ENCODE measurements at places on chromosomes 7 and 10.
A peak's percentile ranks its signal among the peaks of the same experiment; 100 is the strongest.

DNA sequence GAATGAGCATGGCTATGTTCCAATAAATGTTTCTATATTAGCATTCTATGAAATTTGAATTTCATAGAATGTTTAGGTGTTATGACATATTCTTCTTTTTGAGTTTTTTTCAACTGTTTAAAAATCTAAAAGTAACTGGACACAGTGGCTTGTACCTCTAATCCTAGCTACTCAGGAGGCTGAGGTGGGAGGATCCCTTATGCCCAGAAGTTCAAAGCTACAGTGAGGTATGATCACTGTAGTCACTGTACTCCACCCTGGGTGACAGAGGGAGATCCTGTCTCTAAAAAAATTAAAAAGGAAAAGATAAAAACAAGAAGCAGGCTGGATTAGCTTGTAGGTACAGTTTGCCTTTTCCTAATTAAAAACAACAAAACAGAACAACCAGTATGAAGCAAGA, 95.1 kb downstream of the NRBF2 start:
- DNase-seq, result no peak

DNA sequence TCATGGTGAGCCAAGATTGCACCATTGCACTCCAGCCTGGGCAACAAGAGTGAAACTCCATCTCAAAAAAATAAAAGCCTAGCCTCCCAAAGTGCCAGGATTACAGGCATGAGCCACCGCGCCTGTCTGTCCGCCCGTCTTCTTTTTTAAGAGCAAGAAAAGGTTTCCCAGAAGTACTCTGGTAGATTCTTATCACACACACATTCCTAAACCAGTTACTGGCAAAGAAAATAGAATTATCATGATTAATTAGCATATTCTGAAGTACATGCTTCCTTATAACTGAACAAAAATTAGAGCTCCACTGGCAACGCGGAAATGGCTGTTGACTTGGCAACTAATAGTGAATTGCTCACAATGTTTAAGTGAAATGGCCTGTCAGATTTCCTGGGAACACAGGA, 87.0 kb downstream of the ADK start:
- DNase-seq, result no peak

DNA sequence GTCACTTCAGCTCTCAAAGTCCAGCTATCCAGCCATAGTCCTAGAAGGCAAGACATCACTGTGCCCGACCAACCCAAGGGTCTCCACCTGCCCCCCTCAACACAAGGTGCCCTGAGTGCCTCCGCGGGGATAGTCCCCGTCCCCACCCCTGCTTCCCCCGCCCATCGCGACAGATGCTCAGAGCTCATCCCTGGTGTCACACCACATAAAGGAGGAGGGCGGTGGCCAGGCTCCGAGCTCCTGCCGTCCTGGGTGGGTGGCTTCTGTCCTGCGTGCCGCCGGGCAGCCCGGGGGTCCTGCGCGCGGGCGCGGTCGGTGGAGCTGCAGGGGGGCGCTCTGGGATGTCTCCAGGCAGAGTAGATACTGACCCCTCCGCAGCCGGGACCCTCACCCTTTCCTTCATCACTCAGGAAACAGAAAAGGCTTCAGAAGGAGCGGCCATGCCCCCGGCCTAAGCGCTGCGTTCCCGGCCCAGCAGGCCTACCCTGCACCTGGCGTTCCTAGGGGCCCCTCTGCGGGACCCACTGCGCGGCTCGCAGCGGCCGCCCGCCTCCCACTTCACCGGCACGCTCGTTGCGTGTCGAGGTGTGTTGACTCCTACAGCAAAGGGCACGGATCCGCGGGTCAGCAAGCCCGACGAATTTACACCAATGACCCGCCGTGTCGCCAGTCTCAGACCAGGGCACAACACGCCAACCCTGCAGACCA, 53.4 kb downstream of the ALOX5 start:
- DNase-seq, result no peak

DNA sequence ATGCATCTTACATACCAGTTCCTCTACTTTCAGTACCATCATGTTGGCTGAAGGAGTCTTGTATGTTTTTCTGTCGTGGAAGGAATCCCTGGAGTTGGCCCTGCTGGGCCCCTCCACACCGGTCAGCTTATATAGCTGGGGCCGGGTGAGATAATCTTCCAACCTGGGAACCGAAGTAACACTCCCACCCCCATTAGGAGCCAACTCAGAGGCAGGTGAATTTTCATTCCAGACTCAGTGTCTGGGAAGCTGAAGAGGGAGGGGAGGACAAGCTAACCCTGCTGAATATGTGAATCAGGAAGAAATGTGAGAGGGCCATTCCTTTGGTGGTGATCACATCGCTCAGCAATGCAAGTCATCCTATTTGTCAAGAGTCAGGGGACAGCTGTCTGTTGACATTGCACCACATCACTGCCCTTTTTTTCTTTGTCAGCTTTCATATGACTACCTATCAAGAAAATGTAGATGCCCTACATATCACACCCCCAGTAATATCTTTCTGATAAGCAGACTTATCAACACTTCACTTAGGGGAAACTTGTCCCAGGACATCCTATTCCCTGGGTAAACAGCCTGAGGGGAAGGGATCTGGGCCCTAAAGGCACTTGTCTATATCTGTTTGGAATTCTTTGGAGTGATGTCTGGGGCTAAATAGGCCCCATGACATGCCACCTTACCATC, at the start of gene ANKRD1:
TSS of gene ANKRD1 (minus strand) at position 102 of the 681 bp plus-strand sequence. CDS start at position 42, 60 bp downstream.
- no peak for DNase-seq

DNA sequence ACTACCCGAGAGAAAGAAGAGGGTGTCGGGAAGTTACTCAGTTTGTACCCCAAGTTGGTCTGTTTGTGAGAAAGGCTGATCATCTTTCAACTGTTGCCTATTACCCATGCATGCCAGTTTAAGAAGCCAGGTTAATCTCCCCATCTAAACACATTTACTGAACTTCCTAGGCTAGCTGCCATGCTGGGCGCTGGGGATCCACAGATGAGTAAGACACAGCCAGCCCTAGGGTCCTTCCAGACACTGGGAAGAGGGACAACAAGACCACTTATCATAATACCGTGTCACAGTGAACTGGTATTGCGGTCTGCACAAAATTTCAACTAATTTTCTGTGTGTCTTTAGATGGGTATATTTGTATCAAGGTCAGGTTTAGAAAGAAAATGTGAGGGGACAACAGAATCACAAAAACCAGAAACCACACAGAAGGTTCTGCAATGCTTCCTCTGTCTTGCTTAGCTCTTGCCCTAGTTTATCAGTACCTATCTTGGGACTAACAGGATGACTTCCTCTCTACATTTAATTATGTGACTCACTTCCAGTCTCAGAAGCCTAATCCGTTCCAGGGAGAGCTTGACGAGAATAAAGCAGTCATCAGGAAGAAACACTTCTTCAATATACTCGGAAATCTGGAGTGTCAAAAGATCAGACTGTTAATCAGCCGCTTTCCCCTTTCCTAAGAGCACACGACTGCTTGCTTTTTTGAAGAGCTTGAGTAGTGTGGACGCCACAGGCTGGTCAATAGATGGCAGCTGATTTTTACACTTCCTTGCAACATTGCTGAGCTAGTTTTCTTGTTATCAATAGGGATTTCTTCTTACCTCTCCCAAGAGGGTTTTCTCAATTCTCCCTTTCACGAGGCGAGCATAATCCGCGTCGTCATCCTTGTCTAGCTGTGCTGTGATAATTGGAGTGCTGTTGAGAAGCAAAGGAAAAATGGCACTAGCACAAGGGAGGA, 45.7 kb downstream of the POLR3A start:
- no peak for DNase-seq

- DNase-seq, result no peak
Observed at GRCh38 chr7:21044384-21044783, 257.7 kb upstream of the SP8 start.

DNA sequence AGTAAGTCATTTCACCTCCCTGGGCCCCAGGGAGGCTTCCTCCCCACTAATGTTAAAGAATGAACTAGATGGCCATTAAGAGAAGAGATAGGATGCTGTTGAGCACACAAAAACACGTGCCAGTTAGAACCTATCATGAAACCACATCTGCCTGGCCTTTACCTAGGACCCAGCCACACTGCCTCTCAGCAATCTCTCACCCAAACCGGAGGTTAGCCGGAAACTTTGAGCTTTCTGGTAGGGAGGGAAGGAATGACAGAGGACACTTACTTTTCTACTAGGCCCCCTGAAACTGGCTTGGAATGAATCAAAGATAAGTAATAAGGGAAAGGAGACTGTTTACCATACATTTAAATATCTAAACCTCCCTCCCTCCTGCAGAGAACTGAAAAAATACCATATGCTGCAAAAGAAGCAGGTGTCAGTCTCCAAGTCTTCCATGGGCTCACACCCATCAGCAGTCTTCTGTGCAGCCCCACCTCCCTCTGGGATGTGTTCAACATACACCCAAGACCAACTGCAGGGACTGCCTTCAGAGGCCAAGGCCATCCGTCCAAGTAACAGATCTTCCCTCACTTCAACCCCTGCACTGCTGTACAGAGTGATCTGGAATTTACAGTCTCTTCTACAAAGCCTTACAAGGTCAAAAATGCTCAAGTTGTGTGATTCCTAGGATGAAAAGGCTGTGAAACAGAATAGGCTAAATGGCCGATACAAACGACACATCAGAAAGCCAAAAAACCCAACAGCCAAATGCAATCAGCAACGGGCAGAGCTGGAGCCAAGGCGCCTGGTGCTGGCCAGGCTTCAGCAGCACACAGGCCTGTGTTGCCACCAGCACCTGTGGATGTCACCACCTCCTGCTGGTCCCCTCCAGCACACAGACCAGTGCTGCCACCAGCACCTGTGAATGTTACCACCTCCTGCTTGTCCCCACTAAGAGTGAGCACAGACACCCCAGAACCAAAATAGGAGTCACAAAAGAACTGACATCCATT, 42.4 kb downstream of the SORBS1 start:
- DNase-seq, result no peak

DNA sequence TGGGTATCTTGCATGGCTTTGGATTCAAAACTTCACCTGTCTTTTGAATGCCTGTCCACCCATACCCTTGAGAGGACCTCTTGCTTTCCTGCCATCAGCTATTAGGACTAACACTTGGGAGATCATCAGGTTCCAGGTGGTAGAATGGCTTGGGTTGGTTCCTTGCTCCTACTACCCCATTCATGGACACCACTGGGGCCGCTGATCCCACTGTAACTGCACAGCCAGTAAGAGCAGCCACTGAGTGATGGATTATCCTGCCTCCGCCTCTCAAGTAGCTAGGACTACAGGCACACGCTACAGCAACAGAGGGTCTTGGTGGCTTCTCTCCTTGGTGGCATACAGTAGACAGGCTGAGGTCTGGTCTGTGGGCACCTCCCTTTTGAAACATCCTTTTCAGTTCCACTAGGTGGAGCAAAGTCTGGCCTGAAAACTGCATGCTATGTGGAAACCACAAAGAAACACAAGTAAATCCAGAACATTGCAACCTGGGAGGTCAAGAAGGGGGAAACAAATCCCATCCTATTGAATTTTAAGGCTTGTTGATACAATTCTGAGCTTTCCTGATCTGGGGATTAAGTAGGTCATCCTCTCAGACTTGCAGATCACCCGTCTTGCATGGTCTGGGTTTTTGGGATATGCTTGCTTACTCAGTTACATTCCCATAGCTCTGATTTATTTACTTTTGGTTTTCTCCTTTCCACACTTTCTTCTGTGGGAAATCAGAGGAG, 9.4 kb downstream of the WBP1L start:
- DNase-seq, result peak; percentile 63

- DNase-seq, result no peak
Observed at GRCh38 chr10:61941202-61941681, 39.7 kb downstream of the ARID5B start.

- no peak for DNase-seq
Observed at GRCh38 chr10:63143987-63144386, 10.9 kb downstream of the NRBF2 start.

- no peak for DNase-seq
Observed at GRCh38 chr7:135936497-135937217, 40.5 kb downstream of the MTPN start.

- no peak for DNase-seq
Observed at GRCh38 chr10:132522521-132523411, 14.8 kb upstream of the INPP5A start.

- no peak for DNase-seq
Observed at GRCh38 chr7:116307253-116307652, 96.9 kb downstream of the TES start.

DNA sequence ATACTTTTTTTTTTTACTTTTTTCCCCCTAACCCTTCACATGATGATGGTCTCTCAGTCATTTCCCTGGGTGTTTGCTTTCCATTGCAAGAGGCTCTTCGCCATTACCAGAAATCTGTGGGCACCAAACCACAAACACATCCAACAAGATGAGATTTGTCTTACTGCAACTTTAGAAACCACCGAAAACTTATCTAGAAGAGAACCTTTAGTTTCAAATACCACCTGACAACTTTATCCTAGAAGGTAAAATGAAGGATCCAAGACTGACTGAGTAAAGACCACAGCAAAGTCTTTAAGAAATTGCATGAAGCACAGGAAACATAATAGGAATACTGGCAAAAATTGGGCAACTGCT, 363.3 kb upstream of the MBL2 start:
- no peak for DNase-seq

GRCh38 chr10:110771486-110771885, 100.2 kb upstream of the PDCD4 start:
- DNase-seq, result no peak

GRCh38 chr7:16801111-16801542, 3.7 kb downstream of the AGR2 start:
- DNase-seq, result peak; percentile 24

DNA sequence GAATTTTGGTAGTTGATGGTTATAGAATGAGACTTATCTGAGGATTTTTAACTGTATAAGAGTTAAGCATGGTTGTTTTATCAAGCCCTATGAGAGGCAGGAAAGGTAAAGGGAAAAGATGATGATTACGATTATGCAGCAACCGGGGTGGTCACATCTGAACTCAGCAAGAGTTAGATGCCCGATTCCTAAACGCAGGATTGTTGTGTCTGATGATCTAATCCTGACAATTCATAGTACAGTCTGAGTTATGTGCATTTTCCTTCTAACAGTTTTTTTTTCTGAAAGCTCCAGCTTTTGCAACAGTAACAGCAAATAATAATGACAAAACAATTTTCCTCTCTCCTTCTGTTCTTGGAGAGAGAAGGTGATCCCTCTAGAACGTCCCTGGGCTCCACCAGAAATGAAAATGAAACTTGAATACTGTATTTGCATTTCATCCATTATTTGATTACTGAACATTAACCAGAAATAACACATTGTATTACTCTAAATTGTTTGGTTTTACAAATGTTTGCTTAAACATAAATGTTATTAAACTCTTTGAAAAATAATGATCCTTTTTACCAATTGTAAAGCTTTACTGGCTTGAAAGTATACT, 176.5 kb upstream of the CCDC6 start:
- no peak for DNase-seq

- no peak for DNase-seq
Observed at GRCh38 chr7:155835446-155836215, 23.4 kb upstream of the SHH start.

GRCh38 chr7:7210475-7211237, 28.3 kb downstream of the C1GALT1 start:
- no peak for DNase-seq

DNA sequence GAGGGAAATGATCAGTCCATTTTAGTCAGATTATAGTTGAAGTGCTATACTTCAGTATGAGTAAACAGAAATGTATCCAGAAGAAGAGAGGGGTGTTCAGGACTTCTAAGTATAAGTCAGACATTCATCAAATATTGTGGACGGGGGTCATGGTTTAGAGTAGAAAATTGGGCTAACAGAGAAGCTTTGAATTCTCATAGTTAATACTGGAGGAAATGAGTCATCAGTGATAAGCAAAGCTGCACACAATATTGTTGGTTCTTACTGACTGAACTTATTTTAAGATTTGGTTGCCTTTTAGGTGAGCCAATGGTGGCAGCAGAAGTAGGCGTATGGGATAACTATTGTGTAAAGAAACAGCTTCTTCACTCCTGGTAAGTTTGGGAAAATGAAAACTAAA, 1.7 kb upstream of the SUMF2 start:
- no peak for DNase-seq

Measured in GM12865 (cell line).